H9 (cell line): ENCODE measurements at places on chromosomes 5 and 9. TPM values are rescaled to one million over a fixed set of nuclear protein-coding genes. Genes with fewer than 3 reads are reported as not detected.

DNA sequence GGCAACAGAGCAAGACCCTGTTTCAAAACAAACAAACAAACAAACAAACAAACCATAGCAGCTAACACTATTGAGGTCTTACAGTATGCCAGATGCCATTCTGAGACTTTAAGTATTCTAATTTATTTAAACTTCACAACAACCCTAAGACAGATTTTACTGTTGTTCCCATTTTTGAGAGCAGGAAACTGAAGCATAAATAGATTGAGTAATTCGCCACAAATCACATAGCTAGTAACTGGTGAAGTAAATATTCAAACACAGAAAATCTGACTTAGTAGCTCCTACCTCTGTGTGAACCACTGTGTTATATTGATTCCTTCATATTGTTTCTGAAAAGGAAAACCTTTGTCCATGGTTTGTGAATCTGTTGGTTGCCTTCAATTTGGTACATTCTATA, 98.4 kb downstream of the UNC13B start:
- DNase-seq = no peak

CDC25C gene
- total RNA-seq = 19.9 and 22.8 TPM in 2 replicates

TPPP gene
- 0.44 and 0.48 TPM in 2 replicates for total RNA-seq

- DNase-seq = no peak
Observed at GRCh38 chr9:7478646-7479045, 320.9 kb downstream of the DMAC1 start.

DNA sequence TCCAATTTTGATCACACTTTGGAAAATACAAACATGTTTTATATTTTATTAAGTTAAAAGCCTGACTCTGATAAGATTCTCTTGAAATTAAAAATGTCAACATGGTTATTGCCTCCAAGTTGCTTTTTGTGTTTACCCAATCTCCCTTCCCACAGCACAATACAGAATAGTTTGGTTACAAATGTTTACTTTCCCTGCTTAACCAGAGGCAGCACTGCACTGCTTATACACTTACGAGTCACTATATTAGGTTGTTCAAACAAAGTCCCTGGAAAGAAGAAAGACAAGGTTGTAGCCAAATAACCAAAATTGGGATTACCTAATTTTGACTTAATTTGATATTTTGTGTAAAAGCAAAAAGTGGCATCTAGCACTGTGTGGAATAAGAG, 25.9 kb downstream of the SRFBP1 start:
- DNase-seq = no peak

TLX3 gene
- total RNA-seq = not detected in 2 replicates

SPINK6 gene
- not detected in 2 replicates for total RNA-seq

GRCh38 chr9:114413861-114414301, 26.1 kb upstream of the AKNA start:
- no peak for DNase-seq

DNA sequence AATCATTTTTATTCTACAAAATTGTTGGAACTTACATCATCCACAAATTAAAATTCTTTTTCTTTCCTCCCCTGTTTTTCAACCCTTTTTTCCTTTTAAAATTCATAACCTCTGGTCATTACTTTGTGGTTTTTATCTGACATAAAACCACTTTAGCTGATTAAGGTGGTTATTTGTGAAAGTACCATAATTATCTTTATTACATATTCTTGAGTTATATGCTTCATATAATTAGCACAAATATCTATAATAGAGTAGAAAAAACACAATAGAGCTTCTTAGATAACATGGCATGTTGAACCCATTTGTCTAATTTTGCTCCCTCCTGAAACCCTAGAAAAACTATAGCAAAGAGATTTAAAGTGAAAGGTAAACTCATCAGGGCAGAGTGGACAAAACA, 22.9 kb upstream of the PPIC start:
- no peak for DNase-seq

DNA sequence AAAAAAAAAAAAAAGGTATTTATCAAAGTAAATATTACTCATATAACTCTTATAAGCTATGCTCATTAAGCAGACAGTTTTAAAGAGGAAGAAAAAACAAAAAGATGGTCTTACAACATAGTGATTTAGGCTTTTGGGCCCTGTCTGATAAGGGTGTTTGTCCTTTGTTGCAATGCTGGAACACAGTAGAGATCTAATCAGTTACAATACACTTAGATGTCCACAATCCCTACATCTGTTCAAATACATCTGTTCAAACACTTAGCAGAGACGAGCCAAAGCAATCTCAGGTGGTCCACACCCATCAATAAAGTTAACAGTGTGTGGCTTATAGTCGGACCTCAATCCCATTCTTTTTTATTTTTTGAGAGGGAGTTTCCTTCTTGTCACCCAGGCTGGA, 11.0 kb downstream of the PRXL2C start:
- no peak for DNase-seq

GRCh38 chr5:180593446-180594206, 2.3 kb upstream of the SCGB3A1 start:
- no peak for DNase-seq

SELENOP gene
- total RNA-seq = 6.9 and 8.5 TPM in 2 replicates

- DNase-seq = no peak
Observed at GRCh38 chr9:37104183-37104889, 16.0 kb upstream of the ZCCHC7 start.

DNA sequence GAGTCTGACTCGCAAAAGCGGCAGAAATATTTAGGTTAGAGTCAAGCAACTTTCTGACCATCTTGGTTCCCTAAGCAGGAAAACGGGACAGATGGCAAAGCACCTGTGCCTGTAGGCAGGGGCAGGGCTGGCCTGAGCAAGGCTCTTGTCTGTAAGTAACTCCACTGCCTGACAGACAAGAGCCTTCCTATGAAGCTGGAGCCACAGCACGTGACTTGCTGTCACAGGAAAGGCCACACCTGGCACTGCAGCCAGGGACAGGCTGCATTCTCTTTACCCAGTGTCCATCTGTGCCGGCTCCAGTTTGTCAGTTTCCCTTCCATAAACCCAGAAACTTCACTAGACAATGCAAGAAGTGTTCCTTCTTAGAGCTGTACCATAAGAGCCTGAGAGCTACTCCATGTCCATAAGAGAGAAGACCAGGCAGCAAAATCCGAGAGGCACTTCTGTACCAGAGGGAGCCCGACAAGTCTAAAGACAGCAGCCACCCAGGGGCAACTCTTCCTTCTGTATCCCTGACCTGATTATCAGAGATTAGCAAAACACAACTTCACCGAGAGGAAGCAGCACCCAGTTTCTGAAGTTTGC, 78.1 kb downstream of the GPR21 start:
- no peak for DNase-seq

TYRP1 gene
- total RNA-seq = 0.18 TPM in 1 of 2 replicates, not detected in the other
